ENCODE measurements at places on chromosomes 6 and 20.

DNA sequence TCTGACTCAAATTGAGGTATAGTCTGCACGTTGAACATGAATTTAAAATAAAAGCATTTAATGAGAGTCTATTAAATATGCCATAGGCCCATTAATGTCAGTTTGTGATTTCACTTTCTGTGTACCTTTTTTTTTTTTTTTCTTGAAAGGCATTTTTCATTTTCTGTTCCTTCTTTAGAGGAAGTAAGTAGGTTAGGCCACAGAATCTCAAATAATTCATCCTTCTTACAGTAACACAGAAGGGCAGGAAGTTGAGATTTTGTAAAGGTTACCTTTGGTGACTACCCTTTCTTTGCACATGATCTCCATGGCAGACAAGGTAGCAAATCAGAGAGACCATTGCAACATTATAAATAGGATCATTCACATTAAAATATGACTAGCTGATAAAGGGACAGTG lies 9.6 kb downstream of the L3MBTL3 start:
- DNase-seq = no peak

- DNase-seq = no peak
These were observed 1.2 kb upstream of the ZNFX1 start for GRCh38 chr20:49278818-49279676.

GRCh38 chr6:119858901-119859300 lies 509.3 kb upstream of the MAN1A1 start:
- no peak for DNase-seq

- no peak for DNase-seq
These were observed 130.5 kb upstream of the SLC24A3 start for GRCh38 chr20:19081937-19082336.

DNA sequence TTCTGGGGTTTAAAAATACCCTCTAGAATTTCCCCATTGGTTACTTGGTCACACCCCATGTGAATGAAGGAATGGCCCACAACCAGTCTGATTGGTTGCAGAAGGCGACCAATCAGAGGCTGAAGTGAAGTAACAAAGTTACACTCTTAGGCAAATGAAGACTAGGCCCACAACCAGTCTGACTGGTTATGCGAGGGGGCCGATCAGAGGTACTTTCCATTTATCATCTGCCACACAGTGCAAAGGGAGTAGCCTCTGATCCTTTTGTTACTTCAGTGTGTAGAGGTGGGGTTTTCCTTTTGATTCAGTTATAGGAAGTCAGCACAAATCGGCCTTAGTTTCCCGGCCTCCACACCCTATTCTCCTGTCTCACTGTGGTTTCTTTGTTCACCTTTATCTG lies 61.2 kb upstream of the SGK1 start:
- DNase-seq = peak; percentile 22

DNA sequence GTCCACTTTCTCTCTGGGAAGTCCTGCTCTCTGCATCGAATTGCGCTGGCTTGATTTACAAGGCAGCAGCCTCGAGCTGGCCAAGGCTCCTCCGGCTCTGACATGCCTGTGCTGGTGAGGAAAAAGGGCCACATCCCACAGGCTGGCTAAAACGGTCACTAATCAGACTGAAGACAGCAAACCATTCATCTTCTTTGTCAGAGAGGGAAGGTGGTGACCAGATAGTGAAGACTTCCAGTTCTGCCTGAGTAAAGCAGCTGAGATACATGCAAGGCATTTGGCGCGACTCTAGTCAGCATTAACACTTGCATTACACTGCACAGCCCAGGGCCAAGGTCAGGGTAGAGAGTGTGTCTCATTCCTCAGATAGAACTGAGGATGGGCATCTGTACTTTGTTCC lies 203.2 kb upstream of the MAP3K7 start:
- DNase-seq = no peak

GRCh38 chr20:46683011-46683667 lies 6.1 kb downstream of the TP53RK start:
- no peak for DNase-seq

DNA sequence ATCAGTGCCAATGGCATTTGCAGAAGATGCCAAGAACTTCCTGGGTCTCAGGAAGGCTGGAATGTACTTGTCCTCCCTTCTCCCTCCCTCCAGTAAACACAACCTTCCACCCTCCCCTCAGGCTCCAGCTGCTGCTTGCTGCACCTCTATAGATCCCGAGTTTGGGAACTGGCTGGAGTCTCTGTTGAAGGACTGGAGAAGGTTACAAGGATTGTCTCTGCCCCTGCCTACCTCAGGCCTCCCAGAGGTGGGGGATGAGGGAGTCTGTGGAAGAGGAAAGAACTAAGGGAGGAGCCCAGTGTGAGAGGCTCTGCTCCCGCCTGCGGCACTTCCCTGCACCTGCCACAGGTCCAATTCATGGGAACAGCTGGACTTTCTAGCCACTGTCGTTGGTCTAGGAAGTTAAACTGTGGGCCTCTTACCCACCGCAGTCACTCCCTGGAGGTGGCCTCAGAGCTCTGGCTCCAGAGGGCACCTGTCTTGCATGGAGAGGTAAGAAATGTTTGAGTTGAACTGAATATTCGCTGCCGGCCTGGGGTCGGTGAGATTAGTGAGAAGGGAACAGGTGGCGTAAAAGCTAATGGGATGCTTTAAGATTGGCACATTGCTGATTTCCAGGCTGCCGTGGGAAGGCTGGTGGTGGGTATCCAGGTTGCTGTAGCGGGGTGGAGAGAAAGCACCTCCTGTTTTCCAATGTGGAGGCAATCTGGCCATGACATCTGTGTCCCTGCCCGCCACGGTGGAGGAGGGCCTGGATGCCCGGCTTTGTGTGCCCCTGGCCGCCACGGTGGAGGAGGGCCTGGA lies 54.3 kb downstream of the PPP1R14C start:
- no peak for DNase-seq

DNA sequence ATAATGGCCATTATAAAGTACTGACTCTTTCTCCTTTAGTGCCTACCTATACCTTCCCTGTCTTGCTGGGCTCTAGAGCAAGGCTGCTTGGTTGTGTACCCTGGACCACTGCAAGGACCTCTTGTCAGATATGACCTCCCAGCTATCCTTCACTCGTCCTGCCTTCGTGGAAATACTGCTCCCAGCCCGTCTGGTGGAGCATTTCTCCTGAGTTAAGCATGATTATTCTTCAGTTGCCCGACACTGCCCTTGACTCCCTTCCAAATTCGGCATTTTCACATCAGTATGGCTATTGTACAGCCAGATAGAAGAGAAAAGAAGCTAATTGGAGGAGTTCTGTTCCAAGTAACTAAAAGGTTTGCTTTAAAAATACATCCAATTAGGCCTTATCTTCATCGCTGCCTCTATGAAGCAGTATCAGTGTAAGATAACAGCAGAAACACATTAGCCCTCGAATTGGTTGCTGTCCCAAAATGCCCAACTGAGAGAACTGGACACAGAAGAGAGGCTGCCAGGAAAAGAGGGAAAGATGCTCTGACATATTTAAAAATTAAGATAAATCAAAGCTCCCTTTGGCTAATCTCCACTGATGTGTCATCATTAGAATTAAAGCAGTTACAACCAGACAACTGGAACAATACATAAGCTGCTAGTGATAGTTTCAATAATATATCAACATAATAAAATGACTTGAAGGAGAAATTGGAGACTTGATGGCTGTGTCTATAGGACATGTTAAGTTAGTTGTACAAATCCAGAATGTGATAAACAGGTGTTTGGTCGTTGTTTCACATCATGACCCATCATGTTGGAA lies 54.4 kb downstream of the OPRM1 start:
- no peak for DNase-seq

- DNase-seq = no peak
These were observed 300.4 kb downstream of the TAF4 start for GRCh38 chr20:61765081-61765870.

GRCh38 chr20:58921564-58921963 lies 59.5 kb upstream of the NELFCD start:
- no peak for DNase-seq

DNA sequence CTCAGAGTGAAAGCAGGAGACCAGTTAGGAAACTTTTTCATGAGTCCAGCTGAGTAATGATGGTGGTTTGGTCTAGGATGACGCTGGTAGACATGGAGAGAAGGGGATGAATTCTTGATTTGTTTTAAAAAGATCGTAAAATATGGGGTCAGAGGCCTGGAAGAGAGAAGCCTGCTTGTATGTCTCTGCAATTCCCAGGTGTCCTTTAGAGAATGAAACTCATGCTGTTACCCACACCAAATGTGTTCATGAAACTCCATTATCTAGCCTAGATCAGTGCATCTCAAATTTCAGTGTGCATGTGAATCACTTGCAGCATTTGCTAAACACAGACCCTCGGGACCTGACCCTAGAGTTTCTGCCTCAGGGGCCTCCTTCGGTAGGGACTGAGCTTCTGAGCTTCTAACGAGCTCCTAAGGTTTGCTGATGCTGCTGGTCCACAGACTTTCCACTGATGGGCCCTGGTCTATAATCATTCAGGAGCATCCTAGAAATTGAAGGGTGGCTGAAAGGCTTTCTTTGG lies 302.0 kb upstream of the PLCB4 start:
- no peak for DNase-seq

- no peak for DNase-seq
These were observed 13.6 kb upstream of the TTLL2 start for GRCh38 chr6:167311286-167311685.
